ENCODE measurements at places on chromosomes 1 and 21.

- no peak for DNase-seq
Measured at GRCh38 chr1:70554341-70554740, 143.3 kb downstream of the CTH start.

GRCh38 chr21:42614811-42615351, 38.5 kb upstream of the PDE9A start:
- no peak for DNase-seq

DNA sequence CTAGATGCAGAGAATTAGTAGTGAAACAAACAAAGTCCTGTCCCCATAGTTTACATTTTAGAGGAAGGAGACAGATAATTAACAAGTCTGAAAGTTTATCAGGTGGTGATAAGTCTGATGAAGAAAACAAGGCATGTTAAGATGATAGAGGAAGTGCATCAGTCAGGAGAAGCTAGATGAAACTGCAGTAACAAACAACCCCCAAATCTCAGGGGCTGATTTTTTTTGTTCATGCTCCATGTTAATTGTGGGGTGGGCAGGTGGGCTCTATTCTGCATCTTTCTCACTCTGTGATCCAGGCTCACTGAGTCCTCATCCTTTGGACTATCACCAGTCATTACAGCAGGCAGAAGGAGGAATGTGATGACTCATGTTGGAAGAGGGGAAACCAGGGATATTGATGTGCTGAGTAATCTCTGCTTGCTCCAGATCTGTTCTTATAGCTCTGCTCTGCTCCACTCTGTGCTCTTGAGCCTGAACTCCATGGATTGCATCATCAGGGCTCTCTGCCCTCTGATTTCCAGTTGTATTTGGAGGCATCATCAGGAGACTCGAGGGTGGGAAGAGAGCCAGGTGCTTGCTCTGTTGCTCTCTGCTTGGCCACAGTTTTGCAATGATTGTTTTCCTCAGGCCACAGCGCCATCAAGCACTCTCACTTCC, 166.9 kb downstream of the IER5 start:
- DNase-seq, result no peak

DNA sequence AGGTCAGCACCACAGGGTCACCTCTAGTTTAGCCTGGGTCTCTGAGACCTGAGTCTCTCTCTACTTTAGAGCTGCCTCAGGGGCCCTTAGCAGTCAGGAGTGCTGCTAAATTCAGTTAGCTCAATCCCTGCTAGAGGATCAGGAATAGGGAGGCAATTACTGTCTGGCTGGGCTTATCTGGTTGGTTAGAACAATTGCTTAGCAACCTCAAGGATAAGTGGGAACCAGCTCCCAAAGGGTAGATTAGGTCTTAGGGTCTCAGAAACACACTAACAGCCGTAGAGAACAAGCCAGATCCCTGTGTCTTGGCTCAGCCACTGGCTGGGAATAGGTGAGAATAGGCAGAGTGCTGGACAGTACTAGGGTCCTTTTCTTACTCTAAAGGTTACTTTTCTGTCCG, 7.7 kb downstream of the PM20D1 start:
- no peak for DNase-seq

DNA sequence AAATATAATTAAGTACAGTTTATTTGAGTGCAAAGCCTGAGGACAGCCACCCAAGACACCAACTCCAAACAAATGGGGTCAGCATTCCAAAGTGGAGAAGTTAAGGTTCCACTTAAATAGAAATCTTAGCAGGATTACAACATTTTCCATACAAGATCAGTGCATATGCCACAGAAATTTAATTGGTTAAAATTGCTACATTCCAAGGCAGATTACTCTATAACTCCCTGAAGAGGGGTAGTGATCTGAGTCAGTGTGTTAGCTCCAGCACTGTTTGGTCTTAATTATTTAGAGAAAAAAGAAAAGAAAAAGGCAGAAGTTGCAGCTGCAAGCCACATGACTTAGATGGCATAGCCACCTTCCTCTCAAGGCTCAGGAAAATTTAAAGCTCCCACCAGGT, 297.5 kb downstream of the HHIPL2 start:
- DNase-seq, result no peak

Data from vagina (tissue), 2 donors.